ENCODE measurements at places on chromosomes 4 and X. TPM values are rescaled to one million over a fixed set of nuclear protein-coding genes. Genes with fewer than 3 reads are reported as not detected.

Gene NXF3
- total RNA-seq = not detected

Gene CYBB
- total RNA-seq = 10.6 TPM

Gene CYTL1
- 0.82 TPM for total RNA-seq

Gene NEIL3
- total RNA-seq = 7.3 TPM

Data from frontal cortex (tissue), 4 donors.